ENCODE measurements at places on chromosomes 7 and 10.

DNA sequence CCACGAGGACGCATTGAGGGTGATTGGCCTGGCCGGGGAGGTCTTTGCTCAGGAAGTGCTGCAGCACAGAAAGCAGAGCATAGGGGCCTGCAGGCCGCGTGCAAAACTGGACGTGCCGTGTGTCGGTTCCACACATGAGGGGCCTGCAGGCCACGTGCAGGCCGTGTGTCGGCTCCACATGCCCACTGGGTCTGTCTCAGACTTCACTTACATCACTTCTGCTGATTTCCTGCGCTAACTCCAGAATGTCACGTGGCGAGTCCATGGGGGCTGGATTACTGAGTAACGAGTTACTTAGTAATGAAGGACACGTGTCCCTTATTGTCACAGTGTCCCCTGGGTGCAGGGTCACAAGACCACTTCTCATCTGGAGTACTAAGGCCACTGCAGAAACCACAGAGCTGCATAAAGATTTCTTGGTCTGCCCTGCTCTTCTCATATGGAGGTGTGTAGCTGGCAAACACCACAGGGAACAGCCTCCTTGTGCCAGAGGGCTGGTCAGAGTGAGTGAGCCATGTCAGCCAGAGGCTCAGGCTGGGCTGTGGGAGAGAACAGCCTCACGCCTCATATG, 60.8 kb downstream of the GDI2 start:
- DNase-seq, result no peak

DNA sequence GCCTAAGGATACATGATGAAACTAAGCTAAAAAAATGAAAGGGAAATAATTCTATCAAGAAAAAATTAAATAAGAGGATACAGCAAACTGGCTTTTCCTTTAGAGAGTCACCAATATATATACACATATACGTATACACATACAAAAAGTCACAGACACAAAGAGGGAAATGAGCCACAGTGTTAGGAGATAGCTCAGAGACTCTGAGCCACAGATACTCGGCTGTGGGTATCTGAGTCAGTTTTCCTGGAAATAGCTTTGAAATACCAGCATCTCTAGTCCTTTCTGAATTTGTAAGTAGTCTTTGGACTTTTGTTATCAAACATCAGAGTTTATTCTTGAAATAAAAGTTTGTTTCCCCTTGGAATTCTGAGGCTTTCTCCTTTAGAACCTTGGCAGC, 111.8 kb downstream of the TBXAS1 start:
- DNase-seq, result no peak

- no peak for DNase-seq
Observed at GRCh38 chr7:30237271-30237695, 47.1 kb upstream of the ZNRF2 start.

DNA sequence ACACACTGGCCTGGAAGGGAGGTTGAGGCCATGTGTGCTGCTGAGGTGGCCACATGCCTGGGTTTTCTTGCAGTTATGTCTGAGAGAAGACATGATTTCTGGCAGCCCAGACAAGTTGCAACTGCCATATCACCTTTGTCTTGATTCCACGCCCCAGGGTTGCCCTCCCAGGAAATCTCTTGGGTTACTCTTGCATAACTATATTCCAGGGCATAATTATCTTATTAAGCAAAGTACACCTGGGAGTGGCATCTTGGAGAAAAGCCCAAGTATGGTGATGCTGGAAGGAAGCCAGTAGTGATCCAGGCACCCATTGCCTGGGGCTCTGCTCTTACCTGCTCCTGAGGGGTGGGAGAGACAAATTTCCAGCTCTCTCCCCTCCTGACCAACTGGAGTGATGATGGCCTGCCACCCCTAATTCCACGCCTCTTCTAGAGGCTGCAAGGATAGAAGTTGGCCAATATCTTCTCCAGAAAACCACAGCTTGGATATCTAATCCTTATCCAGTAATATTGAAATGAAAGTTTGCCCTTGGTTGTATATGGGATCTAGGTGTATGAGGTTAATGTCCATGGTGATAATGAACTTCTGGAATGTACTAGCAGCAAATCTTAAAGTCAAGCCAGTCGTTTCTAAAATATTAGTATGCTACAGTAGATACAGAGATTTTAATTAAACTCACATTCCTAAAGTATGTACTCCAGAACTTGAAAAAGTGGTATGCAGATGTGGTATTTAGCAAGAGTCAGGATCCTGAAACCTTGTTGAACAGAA, 5.0 kb downstream of the AKR1B10 start:
- no peak for DNase-seq

GRCh38 chr7:45574416-45574668, 174 bp downstream of the ADCY1 start:
- no peak for DNase-seq

DNA sequence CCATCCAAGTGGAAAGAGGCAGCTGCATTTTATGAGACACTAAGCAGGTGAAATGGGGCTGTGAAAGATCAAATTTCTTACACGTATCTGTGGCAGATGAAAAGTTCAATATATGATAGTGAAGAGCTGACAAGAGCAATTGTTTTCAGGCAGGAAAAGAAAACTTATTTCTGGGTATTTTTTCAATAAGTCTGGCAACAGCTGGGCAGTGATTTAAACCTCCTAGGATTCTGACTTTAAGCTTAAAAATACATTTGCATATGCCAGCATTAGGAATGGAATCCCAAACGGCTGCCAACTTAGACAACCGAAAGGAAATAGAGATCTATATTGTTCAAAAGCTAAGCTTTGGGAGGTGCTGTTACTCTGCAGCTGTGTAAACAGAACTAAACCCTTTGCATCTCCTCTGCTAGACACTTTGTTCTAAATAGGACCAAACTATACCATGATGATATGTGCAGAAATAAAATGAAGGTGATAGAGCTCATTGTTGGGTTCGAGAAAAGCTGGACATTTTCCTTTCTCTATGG, 26.1 kb downstream of the DYNC1I1 start:
- DNase-seq, result no peak

DNA sequence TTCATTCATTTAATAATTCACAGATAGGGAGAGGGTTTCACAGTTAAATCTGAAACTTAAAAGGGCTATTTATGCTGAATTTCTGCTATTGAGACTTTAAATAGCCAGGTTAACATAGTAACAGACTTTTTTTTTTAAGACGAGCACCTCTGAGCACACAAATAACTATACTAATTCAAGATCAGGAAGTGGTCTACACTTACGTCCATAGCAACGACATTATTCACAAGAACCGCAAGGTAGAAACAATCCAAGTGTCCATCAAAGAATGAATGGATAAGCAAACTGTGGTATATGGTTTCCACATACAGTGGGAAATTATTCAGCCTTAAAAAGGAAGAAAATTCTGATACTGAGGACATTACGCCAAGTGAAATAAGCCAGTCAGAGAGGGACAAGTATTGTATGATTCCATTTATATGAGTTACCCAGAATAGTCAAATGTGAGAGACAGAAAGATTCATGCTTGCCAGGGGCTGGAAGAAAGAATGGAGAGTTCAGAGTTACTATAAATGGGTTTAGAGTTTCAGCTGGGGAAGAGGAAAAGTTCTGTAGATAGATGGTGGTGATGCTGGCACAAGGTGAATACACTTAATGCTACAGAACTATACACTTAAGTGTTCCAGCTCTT, 140.3 kb upstream of the LAMB4 start:
- no peak for DNase-seq

- peak; percentile 59 for DNase-seq
Observed at GRCh38 chr10:70558871-70559810, 43.4 kb downstream of the PRF1 start.

DNA sequence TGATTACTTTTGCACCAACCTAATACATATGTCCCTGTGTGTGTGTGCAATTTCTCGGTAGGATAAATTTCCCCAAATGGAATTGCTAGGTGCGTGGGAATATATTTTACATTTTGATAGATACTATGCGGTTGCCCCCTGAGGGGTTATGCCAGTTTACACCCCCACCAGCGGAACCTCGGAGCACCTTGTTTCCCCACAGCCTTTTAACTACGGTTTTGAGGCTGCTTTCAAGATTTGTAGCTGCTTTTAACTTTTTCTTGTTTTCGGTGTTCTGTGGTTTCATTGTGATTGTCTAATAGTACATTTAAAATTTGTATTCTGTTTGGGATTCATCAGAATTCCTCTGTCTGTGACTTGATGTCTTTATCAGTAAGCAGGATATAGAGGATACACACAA, 22.0 kb downstream of the PROSER2 start:
- DNase-seq, result no peak

GRCh38 chr7:143292876-143293275, 4.7 kb downstream of the CASP2 start:
- no peak for DNase-seq

DNA sequence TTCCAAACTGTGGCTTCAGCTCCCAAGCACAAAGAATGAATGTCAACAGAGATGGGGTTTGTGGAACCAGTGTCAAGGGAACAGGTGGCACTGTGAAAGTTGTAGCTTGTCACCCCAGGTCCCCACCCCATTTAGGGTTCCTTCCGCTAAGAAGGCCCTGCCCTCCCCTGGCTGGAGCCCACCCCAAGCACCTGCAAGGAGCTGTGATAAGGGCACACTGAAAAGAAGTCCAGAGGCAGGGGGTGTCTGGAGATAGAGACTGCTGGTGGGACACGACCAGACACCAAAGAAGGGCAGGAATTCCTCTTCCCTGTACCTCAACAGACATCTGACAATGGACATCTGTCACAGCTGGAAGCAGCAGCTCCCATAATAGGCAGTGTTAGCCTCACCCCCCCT, 4.5 kb downstream of the GRID1 start:
- no peak for DNase-seq

- DNase-seq, result no peak
Observed at GRCh38 chr7:135352285-135352684, 118.6 kb downstream of the STRA8 start.

GRCh38 chr10:9824631-9825071, 1193.0 kb upstream of the CELF2 start:
- no peak for DNase-seq

Data from activated T-cell treated with anti-CD3 and anti-CD28 coated beads for 1 hour (primary cell).